ENCODE measurements at places on chromosomes 1 and 21.

DNA sequence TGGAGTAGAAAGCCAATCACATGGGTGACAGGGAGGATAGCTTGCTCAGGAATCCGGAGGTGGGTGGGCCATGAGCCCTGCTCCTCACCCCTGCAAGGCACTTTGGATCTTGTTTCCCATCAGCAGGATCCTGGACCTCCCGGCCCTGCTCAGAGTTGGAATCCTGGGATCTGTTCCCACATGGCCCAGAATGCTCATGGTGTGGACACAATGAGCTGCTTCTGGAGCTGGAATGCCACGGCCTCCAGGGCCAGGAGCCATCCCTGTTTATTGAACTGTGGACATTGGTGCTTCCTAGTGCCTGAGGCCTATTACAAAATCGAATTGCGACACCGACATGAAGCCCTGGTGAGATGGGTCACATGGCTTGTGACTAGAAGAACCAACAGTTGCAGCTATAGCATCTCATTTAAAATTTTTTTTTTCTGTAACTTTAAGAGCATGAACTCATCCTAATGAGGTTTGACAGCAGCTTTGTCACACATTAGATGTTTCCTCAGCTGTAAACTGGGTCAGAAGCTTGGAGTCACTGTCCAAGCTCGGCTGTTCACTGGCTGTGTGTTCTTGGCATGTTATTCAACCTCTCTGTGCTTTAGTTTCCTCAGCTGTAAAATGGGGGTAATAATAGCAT is 40.4 kb upstream of the GOLT1A start:
- DNase-seq, result no peak

DNA sequence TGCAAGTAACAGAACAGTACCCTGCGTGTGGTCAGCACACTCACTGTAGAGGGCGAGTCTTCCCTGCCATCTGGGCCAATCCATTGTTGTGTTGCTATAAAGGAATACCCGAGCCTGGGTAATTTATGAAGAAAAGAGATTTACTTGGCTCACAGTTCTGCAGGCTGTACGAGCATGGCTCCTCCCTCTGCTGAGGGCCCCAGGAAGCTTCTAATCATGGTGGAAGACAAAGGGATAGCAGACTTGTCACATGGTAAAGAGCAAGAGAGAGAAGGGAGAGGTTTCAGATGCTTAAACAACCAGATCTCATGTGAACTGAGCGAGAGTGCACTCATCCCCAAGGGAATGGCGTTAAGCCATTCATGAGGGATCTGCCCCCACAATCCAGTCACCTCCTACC is 126.2 kb downstream of the CNIH3 start:
- DNase-seq, result no peak

DNA sequence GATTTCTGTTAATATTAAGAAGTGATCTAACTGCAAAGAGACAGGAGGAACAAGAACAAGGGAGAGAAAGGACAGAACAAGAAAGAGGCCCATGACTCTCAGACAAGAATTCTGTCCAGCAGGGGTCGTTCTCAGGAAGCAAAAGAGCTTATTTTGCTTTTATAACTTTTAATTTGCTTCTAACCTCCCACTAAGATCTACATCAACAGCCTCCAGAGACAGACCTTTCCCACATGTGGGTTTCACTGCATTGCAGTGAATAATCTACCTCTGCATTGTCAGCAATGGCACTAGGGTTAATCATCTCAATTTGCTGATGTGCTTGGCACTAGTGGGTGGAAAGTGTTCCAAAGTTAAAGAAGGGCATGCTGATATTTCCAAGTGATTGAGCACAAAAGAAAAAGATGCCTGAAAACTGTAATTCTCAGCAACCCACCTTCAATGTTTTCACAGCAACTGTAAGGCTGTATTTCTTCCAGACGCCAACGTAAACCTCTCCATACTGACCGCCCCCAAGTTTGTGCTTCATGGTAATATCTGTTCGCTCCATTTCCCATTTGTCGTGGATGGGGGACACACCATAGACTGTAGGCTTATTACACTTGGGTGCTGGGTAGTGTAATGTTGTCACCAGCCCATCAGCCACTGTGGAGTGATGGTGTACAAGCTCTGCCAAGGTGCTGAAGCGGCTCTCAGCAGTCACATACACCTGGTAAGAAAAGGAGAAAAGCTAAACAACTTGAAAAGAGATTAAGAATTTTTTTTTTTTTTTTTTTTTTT is 39.5 kb downstream of the TOR3A start:
- DNase-seq, result no peak

DNA sequence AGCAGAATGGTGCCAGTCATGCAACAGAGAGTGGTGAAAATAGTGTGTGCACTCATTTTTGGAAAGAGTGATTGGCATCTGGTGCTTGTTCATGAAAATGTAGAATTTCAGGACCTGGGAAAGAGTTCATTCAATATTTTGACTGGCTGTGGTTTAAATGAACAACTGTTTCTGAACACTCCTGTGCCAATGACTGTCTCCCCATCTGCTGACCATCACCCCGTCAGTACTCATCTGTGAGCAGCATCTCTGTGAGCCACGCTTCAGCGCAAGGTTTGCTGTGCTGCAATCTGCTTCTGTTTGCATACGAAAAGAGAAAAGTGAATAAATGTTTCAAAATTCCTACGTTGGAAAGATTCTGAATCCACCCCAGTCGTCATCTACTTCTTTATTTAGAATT is 77.9 kb upstream of the RUNX1 start:
- DNase-seq, result no peak

DNA sequence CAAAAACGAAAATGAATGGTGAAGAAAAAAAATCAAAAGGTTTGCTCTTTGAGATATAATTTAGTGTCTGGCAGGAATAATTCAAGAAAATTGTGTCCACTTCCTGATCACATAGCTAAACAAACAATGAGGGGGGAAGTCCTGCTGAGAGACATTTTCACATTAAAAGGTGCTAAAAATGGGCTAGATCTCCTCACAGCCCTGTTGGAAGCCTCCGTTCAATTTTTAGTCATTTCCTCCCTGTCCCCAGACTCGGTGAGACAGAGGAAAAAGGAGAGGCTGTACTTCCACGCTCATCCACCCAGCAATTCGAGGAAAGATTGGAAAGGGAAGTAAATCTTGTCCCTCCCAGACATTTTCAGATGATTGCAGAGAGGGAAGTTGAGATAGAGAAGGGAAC is 103.7 kb downstream of the BARHL2 start:
- DNase-seq, result no peak

- no peak for DNase-seq
Measured at GRCh38 chr1:15429701-15430149, 8.5 kb upstream of the CTRC start.

DNA sequence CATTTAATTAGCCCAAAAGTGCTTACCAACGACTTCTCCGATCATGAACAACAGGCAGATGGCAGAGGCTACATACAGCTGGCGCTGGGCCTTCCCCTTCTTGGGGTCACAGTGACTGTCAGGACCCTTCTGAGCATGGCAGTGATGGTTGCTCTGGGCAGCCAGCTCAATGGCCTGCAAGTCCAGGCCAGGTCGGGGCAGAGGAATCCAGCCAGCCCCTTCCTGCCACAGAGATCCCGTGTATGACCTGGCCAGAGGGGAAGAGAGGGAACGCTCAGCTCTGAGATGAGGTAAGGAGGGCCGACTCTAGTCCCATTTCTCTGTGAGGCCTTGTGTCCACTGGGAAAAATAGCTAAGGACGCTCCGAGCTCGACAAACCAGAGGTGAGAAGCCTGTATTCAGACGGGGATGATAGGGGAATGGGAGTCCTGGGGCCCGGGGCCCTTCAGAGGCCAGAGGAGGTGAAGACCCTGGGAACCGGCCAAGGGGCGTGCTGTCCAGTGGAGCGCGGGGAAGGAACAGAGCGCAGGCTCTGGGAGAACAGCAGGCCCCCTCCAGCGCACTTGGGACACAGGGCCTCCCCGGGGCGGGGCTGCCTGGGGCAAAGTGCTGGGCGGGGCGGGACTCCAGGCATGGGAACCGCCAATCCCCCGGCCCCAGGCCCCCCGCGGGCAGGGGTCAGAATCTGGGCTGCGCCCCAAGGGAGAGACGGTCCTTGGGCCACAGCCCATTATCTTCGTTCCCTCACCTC is 772 bp downstream of the SLC30A2 start:
- no peak for DNase-seq

DNA sequence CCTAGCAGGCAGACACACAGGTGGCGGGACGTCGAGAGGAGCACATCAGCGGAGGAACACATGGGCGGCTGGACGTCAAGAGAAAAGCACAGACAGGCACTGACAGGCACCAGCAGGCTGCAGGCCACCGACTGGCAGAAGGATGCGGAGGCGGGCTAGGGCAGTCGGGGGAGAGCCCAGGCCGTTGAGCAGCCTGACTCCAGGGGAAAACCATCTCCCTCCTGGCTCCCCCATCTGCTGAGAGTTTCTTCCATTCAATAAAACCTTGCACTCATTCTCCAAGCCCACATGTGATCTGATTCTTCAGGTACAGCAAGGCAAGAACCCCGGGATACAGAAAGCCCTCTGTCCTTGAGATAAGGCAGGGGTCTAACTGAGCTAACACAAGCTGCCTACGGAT is 25.5 kb downstream of the B3GALT5 start:
- no peak for DNase-seq

DNA sequence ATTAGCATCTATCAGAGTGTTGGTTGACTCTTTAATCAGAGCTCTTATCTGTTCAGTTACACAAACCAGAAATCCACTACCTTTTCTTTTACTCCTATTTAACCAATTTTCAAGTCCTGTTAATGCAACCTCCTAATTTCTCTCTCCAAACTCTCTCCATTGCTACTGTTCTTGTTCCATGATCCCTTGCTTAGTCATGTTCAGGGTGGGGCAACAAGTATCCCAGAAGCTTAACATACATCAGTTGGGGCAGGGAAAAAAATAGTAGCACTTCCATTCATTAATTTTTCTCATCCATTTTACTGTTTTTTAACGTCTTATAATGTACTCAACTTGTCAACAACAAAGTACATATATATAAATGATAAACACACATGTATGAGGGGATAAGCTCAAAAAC is 111.2 kb upstream of the LBR start:
- DNase-seq, result no peak

GRCh38 chr1:101245246-101245927 is 8.6 kb downstream of the S1PR1 start:
- DNase-seq, result no peak

DNA sequence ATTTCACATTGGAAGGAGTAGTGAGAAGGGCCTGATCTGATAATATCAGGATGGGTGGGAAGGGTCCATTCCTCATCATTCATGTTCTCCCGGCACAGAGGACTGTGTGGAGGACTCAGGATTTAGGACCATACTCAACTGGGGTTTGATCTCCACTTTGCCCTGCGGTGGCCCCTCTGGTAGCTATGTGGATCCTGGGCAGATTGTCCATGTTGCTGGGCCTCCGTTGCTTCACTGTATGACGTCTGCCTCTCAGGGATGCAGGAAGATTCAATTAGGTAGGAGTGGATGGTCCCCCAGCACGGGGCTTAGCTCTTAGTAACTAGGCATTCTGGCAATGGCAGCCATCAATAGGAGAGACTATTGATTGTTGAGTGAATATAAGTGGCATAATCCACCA is 2.3 kb downstream of the ETS2 start:
- DNase-seq, result no peak
